ENCODE measurements at places on chromosomes 5 and 9. TPM values are rescaled to one million over a fixed set of nuclear protein-coding genes. Genes with fewer than 3 reads are reported as not detected.

SLC1A3 gene
- polyA plus RNA-seq = 27.3 TPM

WDR5 gene
- polyA plus RNA-seq = 31.4 TPM

BHMT2 gene
- 2.0 TPM for polyA plus RNA-seq

C9 gene
- not detected for polyA plus RNA-seq

SLIT3 gene
- 48.2 TPM for polyA plus RNA-seq

SLC44A1 gene
- polyA plus RNA-seq = 76.8 TPM

IL3 gene
- not detected for polyA plus RNA-seq

KLF4 gene
- polyA plus RNA-seq = 89.6 TPM

NELFB gene
- 62.9 TPM for polyA plus RNA-seq

ZNF622 gene
- 19.7 TPM for polyA plus RNA-seq

NR6A1 gene
- 1.6 TPM for polyA plus RNA-seq

SCGB3A2 gene
- 1,607 TPM for polyA plus RNA-seq

CEMIP2 gene
- polyA plus RNA-seq = 48.8 TPM

TMEM167A gene
- polyA plus RNA-seq = 87.1 TPM

ENHO gene
- 1.3 TPM for polyA plus RNA-seq

GBGT1 gene
- 4.6 TPM for polyA plus RNA-seq

RAI14 gene
- polyA plus RNA-seq = 52.7 TPM

ECSCR gene
- 62.5 TPM for polyA plus RNA-seq

MARCHF11 gene
- polyA plus RNA-seq = 0.17 TPM

All from left lung (tissue), 14 donors.